Stimulated activated CD4-positive, alpha-beta T cell treated with anti-CD3 and anti-CD28 coated beads, Interleukin-12 subunit alpha, Interleukin-12 subunit beta, amount 100 ng/mL, for 24 hours (primary cell): ENCODE measurements at places on chromosomes 11 and 22.
A peak's percentile ranks its signal among the peaks of the same experiment; 100 is the strongest.

- DNase-seq, result peak; percentile 75
Measured at GRCh38 chr11:59135648-59136461, 6.8 kb upstream of the FAM111A start.

GRCh38 chr11:47111318-47111804 lies 65.3 kb downstream of the ARFGAP2 start:
- DNase-seq, result no peak

DNA sequence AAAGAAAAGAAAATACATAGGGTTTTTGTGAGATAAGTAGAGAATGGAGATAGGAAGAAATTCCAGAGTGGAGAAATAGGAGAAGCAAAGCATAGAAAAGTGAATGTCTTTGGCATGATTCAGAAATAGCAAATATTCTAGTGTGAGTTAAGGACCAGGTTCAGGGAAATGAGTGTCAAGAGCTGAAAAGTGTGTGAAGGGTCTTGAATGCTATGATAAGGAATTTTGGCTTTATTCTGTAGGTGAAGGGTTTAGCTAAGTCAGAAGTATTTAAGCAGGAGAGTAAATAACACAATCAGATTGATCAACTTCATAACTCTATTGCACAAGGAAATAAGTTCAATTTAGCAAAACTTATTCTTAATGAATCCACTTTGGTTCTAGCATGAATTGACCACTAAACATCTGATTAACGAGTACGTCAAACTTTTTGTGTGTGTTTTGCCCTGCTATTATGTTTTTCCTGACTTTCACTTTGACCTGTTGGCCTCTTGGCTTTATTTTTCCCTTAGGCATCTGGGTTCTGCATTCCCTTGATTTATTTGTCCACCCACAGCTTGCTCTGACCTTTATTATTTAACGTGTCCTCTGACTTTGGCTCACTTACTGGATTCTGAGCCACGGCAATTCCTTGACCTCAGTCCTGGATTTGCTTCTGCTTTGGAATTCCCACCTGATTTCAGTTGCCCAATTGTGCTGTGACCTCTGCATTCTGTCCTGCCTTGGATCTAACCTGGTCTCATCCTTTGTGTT lies 11.9 kb upstream of the TMEM218 start:
- DNase-seq, result no peak

DNA sequence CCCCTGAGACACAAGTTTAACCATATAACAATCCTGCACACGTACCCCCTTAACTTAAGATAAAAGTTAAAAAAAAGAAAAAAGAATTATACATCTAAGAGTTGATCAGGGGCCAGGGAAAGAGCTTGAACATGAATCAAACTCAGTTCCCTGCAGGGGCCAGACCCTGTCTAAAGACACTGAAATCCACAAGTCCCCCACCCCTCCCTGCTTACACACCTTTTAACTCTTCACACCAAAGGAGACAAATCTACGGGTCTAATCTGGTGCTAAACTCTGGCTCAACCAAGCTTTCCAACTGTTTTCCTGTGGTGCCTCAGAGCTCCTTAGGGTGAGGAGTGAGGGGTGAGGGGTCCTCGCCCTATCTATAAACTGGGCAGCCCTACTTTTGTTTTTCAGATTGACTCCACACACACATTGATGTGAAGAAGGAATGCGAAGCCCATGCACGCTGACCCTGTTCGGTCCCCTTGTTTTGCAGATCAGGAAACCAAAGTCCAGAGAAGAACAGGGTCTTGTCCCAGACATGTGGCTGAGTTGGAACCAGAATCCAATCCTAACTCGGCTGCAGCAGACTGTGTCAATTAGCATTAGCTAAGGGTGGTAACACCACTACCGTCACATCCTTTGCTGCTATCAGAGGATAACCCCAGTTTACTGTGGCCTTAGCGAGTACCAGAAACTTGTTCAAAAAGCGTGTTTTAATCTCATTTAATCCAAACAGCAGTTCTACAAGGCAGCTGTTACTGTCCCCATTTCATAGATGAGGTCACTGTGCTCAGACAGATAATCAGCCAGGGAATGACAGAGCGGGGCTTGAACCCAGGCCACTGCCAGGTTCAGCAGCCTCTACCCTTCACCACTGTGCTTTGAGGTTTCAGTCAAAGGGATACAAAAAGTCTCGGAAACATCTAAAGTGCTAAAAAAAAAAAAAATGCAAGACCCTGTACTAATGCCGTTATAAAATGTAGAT lies 145.2 kb upstream of the SYT13 start:
- DNase-seq, result no peak

GRCh38 chr11:59754494-59754858 lies 700 bp upstream of the STX3 start:
- DNase-seq, result peak; percentile 14

DNA sequence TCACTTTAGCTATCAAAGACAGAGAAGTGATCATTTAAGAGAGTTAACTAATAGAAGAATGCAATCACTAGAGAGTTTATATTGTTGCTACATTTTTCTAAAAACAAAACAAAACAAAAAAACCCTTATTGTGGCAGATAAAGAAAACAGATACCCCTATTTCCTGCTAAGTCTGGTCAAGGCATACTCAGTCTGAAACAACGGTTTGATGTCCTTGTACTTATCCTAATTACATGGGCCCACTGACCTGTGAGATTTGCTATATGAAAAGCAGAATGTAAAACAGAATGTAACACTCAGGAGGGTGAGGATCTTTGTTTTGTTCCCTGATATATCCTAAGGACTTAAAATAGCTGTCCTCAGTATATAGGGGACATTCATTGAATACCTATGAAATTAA lies 24.6 kb downstream of the MAML2 start:
- DNase-seq, result no peak

DNA sequence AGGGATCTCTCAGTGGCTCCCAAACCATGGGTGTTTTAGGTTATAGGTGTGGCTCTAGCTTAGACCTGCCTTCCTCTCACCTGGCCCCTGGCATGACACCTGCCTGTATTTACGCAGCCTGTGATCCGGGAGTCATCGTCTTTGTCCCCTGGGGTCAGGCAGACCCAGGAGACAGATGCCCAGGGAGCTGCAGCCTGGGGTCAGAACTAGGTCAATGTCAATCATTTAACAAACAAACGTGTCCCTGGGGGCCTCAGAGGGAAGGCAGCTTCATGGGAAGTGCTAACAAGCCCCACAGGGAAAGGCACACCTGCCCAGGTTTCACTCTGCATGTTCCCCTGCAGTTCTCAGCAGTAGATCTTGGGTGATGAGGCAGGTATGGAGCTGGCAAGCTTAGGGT lies 12.0 kb downstream of the BACE1-AS start:
- DNase-seq, result no peak

- peak; percentile 87 for DNase-seq
Measured at GRCh38 chr22:36454916-36455570, 26.4 kb downstream of the TXN2 start.

- DNase-seq, result no peak
Measured at GRCh38 chr22:22558071-22558971, 744 bp downstream of the PRAME start.

DNA sequence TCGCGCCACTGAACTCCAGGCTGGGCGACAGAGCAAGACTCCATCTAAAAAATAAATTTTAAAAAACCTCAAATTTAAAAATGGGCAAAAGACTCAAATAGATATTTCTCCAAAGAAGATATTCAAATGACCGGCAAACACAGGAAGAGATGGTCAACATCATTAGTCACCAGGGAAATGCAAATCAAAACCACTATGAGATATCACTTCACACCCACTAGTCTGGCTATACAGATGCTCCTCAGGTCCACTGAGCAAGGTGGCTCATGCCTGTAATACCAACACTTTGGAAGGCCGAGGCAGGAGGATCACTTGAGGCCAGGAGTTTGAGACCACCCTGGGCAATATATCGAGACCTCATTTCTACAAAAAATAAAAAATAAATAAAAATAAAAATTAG lies 43.3 kb upstream of the SLC35C1 start:
- DNase-seq, result no peak

- DNase-seq, result no peak
Measured at GRCh38 chr11:77557553-77557952, 32.2 kb upstream of the AQP11 start.

DNA sequence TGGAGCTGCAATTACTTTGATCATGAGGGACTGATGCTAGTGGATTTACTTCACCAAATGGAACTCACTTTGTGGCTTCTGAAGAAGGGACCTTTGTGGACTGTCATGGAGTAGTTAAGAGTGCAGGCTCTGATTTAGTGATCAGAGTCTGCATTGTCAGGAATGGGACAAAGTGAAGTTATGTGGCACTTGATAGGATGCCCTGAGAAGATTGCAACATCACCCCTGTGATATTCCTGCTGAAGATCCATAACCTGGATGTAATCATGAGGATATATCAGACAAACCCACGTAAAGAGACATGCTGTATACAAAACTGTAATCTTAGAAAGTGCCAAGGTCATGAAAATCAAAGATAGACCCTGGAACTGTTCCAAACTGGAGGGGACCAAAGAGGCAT lies 1.6 kb upstream of the TFIP11 start:
- no peak for DNase-seq

GRCh38 chr11:122322329-122322728 lies 206.3 kb upstream of the BLID start:
- no peak for DNase-seq

DNA sequence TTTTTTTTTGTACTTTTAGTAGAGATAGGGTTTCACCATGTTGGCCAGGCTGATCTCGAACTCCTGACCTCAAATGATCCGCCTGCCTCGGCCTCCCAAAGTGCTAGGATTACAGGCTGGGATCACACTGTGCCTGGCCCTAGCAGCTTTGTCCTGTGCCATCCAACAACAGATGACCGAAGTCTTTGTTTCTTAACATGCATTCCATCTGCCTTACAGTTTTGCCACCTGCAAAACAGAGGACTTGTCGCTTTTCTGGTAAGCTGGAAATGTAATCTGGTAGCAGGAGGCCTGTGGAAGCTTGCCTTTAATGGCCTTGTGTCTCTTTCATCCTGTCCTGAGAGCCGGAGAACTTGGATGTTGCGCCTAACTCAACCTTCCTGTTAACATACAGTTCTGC lies 58.7 kb upstream of the PPP6R3 start:
- no peak for DNase-seq

DNA sequence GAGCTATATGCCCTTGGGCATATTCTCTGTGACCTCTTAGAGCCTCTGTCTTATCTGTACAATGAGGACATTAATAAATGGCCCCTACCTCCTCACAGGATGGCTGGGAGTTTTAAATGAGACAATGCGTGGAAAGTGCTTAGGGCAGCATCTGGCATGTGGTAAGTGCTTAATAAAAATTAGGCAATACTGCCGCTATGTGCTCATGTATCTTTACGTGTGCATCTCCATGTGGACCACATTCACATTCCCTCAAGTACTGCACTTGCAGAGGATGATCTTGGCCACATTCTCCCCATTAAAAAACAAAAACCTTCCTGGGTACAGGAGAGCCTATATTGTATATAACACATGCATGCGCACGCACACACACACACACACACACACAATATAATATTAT lies 19.1 kb upstream of the BSX start:
- no peak for DNase-seq

- peak; percentile 22 for DNase-seq
Measured at GRCh38 chr22:21587803-21588611, 20.5 kb downstream of the UBE2L3 start.

GRCh38 chr11:131857246-131857645 lies 486.8 kb downstream of the NTM start:
- DNase-seq, result no peak

GRCh38 chr22:22425356-22425755 lies 83.2 kb downstream of the ZNF280B start:
- no peak for DNase-seq

- DNase-seq, result no peak
Measured at GRCh38 chr11:132549001-132549400, 983.3 kb downstream of the OPCML start.

DNA sequence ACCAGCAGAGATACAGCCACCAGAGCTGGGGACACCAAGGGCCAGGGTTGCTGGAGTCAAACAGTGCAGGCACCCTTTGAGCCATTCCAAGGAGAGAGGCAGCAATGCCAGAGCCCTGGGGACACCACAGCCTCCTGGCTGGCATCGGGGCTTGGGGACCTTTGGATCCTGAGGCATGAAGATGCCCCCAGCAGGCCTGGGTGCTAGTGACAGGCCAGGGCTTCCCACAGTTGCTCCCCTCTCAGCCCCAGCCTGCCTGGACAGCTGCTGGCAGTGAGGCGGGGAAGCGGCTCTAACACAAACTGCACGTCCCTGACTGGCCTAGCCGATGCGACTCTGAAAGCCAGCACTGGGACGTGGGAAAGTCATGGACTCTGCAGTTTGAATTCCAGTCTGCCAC lies 2.7 kb downstream of the CD5 start:
- DNase-seq, result no peak

DNA sequence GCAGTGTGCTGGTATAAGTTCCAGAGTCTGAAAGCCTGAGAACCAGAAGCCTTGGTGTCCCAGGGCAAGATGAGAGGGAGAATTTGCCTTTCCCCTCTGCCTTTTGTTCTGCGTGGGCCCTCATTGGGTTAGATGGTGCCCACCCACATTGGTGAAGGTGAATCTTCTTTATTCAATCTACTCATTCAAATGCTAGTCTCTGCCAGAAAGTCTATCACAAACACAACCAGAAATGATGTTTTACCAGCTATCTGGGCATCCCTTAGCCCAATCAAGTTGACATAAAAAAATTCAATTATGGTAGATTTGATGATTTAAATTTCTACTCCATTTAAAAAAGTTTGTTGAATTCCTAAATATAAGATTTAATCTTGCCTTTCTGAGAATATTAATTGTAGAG lies 22.2 kb downstream of the CSTPP1 start:
- DNase-seq, result no peak

DNA sequence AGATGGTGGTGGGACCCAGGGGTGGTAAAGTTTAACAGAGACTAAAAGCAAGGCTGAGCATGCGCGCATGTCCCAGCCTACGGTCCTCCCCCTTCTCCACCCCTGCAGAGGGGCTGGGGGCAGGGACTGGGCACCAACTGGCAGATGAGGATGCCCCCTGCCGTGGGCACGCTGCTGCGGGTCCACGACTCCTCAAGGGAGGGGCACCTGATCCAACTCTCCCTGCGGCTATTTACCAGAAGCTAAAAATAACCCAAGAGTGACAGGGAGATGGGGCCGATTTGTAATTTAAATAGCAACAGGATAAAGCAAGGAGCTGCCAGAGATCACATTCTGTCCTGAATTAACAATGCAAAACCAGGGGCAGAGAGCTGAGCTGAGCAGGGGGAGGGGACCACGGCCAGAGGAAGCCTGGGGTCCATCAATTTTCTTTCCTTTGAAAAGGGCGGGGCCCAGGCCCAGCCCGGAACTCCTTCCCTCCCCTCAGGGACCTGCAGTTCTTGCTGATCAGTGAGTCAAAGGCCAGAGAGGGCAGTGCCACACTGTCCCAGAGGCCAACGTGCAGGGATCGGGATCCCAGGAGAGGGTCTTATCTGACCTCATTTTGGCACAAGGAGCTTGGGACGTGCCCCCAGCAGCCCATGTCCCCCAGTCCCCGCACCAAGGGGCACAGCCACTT lies 8.1 kb upstream of the DGKZ start:
- DNase-seq, result no peak

- no peak for DNase-seq
Measured at GRCh38 chr11:44987506-44987905, 36.8 kb upstream of the TP53I11 start.

- no peak for DNase-seq
Measured at GRCh38 chr11:2816941-2817421, 68.6 kb downstream of the CDKN1C start.
